C1 segment of cervical spinal cord (tissue), 14 donors: ENCODE measurements at places on chromosomes 3 and 15.

- DNase-seq = no peak
Measured at GRCh38 chr3:114005481-114005880, 50.8 kb downstream of the CCDC191 start.

- peak; percentile 78 for DNase-seq
Measured at GRCh38 chr3:31533169-31534064, 692 bp downstream of the STT3B start.

DNA sequence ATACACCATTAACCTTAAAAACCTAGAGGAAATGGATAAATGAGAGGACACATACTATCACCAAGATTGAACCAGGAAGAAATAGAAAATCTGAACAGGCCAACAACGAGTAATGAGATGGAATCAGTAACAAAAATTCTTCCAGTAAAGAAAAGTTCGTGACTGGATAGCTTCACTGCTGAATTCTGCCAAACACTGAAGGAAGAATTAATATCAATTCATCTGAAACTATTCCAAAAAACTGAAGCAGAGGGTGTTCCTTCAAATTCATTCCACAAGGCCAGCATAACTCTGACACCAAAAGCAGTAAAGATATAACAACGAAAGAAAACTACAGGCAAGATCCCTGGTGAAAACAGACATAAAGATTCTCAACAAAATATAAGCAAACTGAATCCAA lies 195.8 kb upstream of the GPR149 start:
- no peak for DNase-seq

DNA sequence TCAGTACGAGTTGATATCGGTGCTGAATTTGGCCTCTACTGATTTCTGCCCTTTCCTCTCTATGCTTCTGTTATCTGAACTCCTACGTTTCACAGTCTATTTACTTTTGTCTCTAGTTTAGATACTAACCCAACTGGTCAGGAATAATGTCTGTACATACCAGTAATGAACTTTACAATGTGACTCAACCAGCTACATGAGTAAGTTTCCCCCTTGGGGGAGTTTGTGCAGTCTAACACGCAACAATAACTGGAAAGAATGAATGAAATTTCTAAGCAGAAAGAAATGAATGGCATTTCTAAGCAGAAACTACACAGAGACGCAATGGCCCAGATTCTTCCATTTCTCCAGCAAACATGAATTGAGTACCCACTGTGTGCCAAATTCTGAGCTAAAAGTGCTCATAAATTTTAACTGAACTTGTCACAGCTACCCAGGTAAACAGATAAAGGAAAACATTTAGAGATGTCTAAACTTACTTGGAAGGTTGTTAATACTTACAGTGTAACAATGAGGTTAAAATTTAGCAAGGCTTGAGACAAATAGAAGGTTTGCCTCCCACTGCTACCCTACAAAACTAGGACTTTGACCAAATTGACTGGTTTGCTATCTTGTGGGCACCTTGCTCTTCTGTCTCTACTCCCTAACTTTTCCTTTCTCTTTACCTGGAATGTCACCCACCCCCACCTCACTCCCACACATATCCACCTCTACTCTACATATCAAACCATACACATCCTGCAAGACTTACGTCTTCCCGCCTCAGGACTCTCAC lies 11.6 kb downstream of the UPK1B start:
- no peak for DNase-seq

- DNase-seq = no peak
Measured at GRCh38 chr3:40012381-40012780, 203.0 kb downstream of the MYRIP start.

- DNase-seq = no peak
Measured at GRCh38 chr15:88657326-88658069, 18.7 kb downstream of the ISG20 start.

DNA sequence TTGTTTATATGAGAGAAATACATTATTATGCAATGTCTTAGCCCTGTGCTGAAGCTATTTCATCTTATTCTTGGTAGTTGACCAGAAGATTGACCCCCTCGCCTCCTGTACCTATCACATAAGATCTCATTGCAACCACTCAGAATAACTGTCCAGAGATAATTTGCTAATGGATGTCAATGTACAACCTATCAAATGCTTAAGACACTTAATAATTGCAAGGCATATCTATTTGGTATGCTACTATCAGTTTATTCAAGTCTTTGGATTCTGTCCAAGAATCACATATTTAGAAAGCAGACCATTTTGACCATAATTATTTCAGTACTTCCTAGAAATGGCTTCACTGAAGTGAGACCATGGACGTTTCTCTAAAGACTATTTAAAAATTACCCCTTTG lies 241.6 kb downstream of the GAP43 start:
- no peak for DNase-seq

- DNase-seq = no peak
Measured at GRCh38 chr15:96180087-96180748, 150.3 kb upstream of the NR2F2 start.

DNA sequence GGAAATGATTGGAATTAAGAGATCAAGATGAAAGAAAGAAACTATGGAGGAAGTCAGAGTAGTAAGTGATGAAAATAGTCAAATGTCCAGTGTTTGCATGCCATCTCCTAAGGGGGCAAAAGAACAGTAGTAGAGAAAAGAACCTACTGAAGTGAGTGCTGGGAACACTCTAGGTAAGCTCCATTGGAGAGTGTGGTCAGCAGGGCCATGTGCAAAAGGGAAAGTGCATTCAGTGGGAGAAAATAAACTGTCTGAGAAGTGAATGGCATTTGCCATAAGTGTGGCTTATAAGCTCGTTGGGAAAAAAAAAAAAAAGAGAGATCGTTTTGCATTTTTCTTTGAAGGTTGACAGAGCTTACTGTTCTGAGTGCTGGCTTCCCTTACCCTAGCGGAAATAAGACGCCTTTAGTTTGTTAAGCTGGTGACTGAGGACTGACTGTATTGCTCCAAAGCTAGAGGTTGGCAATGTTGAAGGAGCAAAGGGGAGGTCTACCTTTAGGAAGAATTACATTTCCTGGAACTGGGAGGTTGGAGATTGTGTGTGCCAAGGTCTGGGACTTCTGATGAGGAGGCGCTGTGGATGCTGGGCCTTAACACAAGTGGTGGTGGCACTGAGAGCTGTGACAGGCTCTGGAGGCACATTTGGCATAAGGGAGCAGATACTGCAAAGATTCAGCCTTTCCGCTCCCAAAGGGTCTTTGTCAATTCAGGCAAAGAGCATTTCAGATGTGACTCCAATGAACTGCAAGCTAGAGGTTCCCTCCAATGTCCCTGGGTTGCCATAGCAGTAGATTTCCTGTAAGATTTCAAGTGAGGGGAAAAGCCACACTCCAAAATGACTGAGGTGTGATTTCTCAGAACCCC lies 287.8 kb upstream of the SATB1 start:
- DNase-seq = no peak

DNA sequence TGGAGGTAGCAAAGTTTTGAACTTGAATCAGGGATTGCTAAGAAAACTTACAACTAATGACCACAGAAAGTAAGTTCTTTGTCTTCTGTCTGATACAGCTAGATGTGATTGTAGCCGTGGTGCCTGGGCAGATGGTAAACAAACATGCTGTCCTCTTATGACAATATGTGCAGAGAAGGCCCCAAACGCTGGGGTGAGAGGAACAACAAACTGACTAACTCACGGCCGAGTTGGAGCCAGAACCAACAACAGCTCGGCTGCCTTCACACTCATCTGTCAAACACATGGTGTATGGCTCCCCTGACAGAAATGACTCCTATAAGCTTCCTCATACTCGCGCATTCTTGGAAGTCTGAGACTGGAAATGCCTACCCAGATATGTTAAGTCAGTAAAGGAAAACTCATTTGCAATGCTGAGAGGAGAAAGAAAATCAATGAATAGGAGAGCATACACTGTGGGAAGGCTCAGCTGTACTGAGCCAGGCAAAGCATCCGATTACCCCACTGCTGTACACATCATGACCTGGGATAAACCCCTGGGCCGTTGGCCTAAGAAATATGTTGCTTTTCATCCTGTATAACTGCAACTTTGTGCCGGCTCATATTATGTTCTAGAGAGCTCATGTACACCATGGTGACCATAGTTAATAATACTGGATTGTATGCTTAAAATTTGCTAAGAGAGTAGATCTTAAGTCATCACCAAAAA lies 5.7 kb downstream of the THBS1 start:
- no peak for DNase-seq

GRCh38 chr3:155131104-155131503 lies 51.0 kb downstream of the MME start:
- no peak for DNase-seq

- DNase-seq = no peak
Measured at GRCh38 chr3:55742022-55742831, 255.1 kb upstream of the WNT5A start.

- DNase-seq = no peak
Measured at GRCh38 chr3:52781741-52782140, 4.3 kb downstream of the ITIH1 start.

GRCh38 chr3:175655351-175655750 lies 796.2 kb downstream of the NAALADL2 start:
- DNase-seq = no peak

GRCh38 chr3:193686665-193687483 lies 93.9 kb downstream of the OPA1 start:
- DNase-seq = no peak

- no peak for DNase-seq
Measured at GRCh38 chr3:13364602-13365271, 55.4 kb downstream of the NUP210 start.

- DNase-seq = no peak
Measured at GRCh38 chr3:177887475-177887874, 648.8 kb upstream of the KCNMB2 start.

GRCh38 chr15:65333148-65333820 lies 28.8 kb downstream of the RNU5B-1 start:
- no peak for DNase-seq

- no peak for DNase-seq
Measured at GRCh38 chr3:108089579-108089978, 1.3 kb downstream of the CD47 start.

GRCh38 chr3:9080163-9080562 lies 116.9 kb upstream of the RAD18 start:
- no peak for DNase-seq

GRCh38 chr3:128775906-128776542 lies 50.0 kb downstream of the RAB7A start:
- no peak for DNase-seq

DNA sequence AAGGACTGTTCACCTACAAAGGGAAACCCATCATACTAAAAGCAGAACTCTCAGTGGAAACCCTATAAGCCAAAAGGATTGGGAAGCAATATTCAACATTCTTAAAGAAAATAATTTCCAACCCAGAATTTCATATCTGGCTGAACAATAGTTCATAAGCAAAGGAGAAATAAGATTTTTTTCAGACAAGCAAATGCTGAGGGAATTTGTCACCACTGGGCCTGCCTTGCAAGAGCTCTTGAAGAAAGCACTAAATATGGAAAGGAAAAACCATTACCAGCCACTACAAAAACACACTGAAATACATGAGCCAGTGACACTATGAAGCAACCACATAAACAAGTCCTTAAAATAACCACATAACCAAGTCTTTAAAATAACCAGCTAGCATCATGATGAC lies 28.9 kb upstream of the DCBLD2 start:
- DNase-seq = no peak

DNA sequence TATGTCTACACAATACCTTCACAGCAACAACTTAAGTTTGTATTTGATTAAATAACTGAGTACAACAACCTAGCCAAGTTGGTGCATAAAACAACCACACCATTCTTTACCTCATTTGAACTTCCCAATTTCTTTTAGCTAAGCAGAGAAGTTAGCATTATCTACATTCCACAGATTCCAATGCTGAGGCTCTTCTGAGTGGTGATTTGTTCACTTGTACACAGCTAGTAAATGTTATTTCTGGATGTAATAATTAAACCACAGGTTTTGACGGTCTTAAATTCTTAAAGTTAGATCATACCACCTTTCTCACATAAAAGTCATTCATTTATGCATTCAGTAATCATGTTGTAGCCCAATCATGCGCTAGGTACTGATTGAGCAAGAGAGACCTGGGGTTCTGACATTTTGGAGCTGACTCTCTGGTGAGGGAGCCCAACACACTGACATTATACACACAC lies 102.5 kb downstream of the SST start:
- no peak for DNase-seq

DNA sequence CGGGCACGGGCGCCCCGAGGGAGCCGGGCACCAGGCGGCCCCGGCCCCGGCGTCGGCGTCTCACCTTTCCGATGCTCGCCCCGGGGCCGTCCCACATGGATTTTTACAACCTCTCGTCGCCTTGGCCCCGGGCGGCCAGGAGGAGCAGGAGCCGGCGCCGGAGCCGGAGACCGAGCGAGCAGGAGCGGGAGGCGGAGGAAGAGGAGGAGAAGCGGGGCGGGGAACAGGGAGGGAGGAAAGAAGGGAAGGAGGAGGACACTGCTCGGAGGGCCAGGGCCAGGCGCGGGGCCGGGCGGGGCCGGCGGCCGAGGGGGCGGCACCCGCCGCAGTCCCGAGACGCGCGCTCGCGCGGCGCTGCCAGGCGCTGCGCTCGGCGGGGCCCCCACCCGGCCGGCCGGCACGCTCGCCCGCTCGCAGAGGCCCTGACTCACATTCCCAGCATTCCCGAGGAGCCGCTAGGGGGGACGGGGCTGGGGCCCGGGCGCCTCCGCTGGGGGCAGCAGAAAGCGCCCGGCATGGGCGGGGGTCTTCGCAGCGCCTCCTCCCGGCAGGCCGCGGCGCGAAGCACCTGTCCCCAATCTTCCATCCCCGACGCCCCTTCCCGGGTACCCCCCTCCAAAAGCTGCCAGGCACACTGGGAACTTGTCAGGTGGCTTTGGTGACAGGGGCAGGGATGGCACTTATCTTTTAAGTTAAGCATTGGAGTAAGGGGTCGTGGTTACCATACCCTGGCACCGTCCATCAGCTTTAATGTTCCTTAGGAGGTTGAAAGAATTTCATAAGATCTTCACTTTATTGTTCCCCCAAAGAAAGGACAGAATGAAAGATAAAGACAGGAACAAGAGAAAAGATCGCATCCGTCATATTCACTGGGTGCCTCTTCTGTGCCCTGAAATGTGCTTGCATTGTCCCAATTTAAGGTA lies at the start of gene ERC2:
TSS of gene ERC2 (minus strand) at position 284 of the 923 bp plus-strand sequence.
- peak; percentile 21 for DNase-seq

DNA sequence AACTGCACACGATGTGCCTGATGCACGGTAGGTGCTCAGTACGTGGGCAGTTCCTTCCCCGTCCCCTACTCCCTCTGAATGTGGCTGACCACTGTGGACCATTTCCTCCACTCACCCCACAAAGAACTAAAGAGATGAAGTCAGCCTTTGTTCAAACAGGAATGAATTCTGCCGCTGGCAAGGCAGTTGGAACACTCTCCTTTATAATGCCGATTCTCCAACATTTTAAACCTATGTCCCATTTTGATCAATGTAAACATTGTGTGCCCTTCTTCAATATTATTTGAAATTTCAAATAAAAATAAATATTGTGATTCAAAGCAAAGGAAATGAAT lies 57.5 kb upstream of the MEF2A start:
- DNase-seq = no peak

GRCh38 chr3:102810937-102811336 lies 376.1 kb downstream of the ZPLD1 start:
- DNase-seq = no peak
